Stimulated activated CD8-positive, alpha-beta memory T cell treated with anti-CD3 and anti-CD28 coated beads, Interleukin-15, amount 100 ng/mL, for 1 hour (primary cell): ENCODE measurements at places on chromosomes 2 and 18.

DNA sequence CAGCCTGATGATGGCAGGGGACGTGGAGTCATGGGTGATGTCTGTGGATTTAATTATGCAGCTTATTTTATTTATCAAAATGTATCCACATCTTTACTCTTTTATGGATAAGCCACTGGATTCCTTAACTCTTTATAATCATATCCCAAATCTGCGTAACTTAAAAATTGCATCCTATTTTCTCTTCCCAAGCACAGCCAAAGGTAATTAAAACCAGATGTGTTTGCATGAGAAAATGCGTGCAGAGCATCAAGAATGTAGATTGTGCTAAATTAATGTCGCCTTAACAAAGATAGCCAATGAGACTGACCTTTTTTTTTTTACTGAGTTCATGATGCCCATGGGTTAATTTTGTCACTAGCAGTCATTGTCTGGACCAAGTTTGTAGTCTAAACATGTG lies 10.0 kb downstream of the SH3RF3 start:
- no peak for DNase-seq

DNA sequence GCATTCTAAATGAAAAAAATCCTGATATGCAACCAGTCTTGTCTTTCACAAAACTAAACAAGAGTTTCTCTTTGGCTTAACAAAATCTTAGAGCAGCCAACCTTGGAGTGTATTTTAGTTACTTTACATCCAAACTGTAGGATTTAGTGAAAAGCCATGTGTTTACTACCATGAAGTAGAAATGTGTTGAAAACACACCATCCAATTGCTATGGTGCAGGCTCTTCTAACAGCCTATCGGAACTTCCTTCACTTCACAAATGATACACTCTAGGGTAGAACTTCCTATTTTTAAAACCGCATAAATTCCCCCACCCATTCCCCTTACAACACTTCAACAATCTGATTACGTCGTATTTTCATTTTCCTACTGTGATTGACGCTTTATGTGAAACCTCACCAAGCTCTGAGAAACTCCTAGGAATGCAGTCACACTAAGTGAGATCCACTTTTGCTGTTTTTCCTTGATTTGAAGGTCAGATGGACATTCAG lies 74.4 kb upstream of the MAP4K4 start:
- DNase-seq: no peak

- no peak for DNase-seq
Measured at GRCh38 chr2:18849841-18850578, 260.6 kb upstream of the NT5C1B start.

DNA sequence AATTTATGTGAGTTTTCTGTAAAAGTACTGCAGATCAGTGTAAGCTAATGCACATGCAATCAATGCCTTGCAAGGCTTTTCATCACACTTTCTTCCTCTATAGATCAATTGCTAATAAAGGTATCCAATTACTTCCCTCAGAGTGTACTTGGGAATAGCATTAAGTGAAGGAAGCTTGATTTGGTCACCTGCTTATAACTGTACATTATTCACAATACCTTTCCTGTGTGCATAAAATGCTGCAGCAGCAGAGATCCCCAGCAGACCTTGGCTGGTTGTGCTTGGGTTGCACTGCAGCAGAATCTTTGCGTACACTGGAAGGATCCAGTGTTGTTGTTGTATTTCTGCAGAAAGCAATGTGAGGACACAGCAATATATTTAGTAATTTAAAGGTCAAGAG lies 18.5 kb upstream of the SCN9A start:
- DNase-seq: no peak

- DNase-seq: no peak
Measured at GRCh38 chr18:75172299-75173124, 36.4 kb downstream of the PTGR3 start.
